ENCODE measurements at places on chromosomes 6 and 20.

- no peak for DNase-seq
Measured at GRCh38 chr6:105994591-105995390, 91.3 kb upstream of the PRDM1 start.

DNA sequence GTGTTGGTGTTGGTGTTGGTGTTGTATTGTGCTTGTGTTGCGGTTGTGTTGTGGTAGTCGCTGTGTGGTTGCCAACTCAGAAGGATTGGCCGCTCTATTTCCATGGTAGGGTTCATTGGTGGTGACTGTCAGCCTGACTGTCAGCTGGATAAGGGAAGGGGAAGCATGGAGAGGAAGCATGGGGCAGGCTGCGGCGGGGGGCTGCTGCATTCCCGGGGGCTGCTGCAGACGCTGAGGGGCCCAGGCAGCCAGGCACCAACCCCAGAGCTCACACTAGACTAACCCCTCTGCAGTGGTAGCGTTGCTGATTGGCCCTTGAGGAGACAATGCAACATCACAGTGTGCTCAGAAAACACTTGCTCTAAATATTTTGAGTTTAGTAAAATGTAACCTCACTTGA lies 199.2 kb downstream of the SMOC2 start:
- no peak for DNase-seq

DNA sequence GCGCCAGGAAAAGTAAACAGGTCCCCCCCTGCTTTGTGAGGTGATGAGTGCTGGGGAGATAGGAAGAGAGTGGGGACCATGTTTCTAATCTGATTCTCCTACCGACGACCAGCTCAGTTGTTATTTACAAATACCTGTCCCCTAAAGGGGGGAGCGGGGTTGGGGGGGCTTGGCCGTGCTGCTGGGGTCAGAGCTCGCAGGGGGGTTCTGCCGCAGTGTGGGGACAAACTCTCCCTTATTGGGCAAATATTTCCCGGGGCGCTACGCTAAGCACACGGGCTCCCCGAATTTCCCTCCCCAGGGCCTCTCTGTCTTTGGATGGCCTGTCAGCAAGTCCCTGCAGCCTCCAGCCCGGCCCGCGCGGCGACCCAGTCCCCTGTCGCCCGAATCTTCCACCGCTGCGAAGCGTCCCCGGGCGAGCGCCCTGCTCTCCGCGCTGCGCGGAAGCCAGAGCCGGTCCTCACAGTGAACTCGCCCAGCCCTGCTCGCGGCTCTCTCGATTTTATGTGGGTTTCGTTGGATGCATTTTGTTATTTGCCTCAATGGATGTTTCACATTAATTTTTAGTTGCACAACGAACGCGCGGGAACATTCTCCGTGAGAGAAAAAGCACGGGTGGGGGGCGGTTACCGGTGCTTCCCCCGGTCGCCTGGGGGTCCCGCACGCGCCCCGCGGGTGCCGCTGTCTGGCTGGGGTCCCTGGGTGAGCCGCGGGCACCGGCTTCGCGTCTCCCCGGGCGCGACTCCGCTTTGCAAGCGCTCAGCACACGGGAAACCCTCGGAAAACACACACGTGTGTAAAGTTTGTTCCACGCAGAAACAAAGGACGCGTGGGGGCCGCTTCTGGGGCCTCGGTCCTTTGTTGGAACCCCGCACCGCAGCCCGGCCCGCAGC lies 1.5 kb upstream of the STX16 start:
- DNase-seq, result no peak

DNA sequence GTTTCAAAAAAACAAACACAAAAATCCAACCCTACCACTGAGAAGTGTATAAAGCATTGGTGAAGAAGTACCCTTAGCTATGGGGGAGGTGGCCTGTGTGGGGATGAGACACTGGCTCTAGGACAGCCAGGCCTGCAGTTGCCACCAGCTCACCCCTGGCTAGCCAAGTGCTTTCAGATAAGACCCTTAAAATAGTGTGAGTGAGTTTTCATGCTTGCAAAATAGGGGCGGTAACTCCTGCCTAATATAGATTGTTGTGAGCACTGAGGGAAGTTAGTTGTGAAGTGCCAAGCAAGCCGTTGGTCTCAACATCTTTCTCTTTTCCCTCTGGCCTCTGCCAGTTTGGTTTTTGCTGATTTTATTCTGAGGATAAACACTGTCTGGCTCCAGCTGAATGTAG lies 11.3 kb downstream of the PPP1R3G start:
- no peak for DNase-seq

GRCh38 chr6:118551063-118552053 lies 3.3 kb downstream of the PLN start:
- peak; percentile 30 for DNase-seq

DNA sequence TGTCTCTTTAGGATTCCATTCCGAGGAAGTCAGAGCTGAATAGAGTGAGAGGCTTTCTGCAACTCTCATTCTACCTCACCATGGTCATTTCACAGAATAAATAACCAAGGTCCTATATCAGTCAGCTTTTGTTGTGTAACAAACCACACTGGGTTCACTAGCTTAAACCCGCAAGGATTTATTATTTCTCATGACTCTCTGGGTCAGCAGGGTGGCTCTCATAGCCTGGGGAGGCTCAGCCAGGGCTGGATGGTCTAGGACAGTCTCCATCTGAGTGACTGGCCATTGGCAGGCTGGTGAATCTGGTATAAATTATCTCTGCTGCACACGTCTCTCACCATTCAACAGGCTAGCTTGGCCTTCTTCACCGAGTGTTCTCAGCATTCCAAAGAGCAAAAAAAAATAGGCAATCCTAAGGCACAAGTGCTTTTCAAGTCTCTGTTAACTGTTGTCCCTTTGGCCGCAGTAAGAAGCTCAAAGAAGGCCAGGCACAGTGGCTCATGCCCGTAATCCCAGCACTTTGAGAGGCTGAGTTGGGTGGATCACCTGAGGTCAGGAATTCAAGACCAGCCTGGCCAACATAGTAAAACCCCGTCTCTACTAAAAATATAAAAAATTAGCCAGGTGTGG lies 39.7 kb downstream of the ISM1 start:
- DNase-seq, result no peak

- no peak for DNase-seq
Measured at GRCh38 chr20:1430004-1430451, 36.6 kb downstream of the NSFL1C start.

DNA sequence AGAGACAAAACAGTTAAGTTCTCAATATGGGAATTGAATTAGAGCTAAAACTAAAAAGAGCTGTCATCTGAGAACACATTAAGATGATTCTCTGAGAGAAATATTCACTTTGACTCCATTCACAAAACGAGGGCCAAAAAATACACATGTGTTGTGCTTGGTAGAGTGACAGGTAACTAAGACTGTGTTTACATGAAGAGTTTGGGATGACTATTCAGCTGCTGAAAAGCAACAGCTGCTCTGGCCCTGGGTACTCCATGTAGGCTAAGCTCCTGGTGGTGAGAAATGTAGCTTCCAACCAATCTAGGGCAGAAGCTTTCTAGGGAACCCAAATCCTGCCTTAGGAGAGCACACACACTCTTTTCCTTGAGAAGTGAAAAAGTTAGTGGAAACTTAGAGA lies 184.5 kb downstream of the COL21A1 start:
- no peak for DNase-seq

DNA sequence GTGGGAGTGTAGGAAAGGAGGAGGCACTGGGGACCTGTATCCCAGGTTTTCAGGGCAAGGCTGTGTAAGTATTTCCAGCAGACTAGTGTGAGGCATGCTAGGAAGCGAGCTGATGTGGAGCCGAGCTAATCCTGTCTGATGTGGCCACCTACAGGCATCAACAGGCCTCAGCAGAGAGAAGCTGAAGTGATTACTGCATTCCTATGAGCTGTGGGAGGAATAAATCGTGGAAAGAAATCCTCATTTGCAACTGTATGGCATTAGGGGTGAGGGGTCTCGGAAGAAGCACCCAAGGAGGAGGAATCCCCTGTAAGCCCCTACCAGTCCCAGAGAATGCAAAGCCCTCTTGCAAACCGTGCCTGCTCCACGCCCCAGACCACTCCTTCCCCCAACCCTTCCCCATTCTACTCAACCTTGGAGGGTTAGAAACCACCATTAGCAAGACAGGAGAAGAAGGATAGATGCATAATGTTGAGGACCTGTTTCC lies 41.6 kb downstream of the C6orf15 start:
- DNase-seq, result no peak

GRCh38 chr20:59318803-59319202 lies 18.4 kb downstream of the EDN3 start:
- no peak for DNase-seq

- DNase-seq, result no peak
Measured at GRCh38 chr6:144896871-144897270, 611.7 kb downstream of the UTRN start.

DNA sequence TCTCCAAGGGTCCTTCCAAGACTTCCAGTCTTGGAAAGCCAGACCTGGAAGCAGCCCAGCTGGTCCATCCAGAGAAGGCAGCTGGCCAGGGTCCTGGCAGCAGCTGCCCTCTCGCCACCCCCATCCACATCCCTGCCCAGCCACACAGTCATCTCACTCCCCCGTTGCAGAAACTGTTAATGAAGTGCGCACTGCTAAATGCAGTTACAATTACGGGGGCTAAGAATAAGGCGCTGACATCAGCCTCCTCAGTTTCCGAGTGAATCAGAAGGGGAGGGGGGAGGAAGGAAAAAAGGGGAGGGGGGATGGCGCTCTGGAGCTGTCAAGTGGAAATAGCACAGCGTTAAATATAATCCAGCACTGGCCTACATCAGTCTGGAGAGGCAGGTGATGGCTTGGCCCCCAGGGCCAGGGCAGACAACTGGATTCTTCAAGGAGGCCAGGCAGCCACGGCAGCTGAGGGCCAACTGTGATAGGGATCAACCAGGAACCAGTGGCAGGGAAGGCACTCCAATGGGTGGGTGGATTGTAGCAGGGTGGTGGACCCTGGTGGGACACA lies 6.9 kb downstream of the RIMS4 start:
- no peak for DNase-seq
